ENCODE measurements at places on chromosomes 11 and 22.

DNA sequence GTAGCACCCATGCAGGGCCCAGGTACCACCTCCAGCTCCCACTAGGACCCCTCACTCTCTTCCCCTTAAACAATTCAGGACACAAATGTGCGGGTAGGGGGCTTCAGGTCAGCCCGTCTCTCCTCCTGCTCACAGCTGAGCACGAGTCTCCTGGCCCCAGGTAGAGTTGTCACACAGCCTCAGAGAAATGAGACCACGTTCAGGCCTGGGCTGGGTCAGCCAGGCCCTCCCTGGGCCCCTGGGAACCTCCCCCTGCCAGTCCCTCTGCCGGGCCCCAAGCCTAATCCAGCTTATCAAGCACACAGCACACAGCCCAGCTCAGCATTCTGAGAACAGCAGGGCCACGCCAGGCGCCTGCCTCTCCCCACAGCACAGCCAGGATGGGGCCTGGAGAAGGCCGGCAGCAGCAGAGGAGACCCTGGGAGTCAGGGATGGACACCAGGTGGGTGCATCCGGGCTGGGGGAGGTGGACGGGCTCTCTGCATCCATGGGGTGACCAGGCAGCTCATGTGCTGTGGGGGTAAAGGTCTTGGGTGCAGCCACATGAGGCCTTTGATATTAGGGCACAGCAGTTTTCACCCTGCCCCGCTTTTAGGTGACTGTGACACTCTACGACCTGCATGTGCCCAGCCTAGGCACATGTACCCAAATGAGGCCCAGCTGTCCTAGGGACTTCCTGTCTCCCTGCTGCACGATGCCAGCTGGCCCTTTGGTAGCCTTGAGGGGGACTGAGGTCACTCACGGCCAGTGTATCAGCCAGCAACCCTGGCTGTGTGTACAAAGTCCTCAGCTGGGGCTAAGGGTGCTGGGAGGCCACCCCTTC is 87.0 kb downstream of the MORC2 start:
- peak; percentile 88 for DNase-seq

DNA sequence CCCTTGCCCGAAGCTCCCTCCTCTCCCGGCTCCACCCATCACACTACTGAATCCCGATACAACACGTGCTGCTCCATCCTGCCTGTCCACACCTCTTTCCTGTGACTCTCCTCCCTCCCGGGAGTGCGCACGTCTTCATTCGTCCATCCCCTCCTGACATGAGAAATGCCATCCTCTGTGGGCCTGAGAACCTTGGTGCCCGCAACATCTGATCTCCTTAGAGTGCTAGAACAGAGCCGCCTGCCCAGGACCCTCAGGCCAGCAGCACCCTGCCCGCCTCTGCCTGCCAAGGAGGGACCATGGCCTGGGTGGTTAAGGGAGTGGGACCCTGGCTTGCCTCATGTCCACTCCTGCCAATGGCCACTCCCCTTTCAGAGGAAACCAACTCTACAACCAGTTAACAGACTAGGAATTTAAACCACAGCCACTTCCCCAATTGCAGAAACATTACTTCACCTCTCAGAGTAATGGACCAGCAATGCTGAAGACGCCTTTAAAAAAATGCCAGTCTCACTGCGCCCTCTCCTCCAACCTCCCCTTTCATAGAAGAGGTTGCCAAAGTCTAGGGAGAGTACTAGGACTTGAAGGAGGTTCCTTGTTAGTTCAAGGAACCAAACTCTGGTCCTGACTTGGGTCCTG is 466.3 kb downstream of the OPCML start:
- DNase-seq: no peak

GRCh38 chr22:19011075-19011474 is 75.0 kb upstream of the PRODH start:
- DNase-seq: no peak

- DNase-seq: no peak
These were observed 338.3 kb downstream of the TBC1D22A start for GRCh38 chr22:47100646-47101200.

DNA sequence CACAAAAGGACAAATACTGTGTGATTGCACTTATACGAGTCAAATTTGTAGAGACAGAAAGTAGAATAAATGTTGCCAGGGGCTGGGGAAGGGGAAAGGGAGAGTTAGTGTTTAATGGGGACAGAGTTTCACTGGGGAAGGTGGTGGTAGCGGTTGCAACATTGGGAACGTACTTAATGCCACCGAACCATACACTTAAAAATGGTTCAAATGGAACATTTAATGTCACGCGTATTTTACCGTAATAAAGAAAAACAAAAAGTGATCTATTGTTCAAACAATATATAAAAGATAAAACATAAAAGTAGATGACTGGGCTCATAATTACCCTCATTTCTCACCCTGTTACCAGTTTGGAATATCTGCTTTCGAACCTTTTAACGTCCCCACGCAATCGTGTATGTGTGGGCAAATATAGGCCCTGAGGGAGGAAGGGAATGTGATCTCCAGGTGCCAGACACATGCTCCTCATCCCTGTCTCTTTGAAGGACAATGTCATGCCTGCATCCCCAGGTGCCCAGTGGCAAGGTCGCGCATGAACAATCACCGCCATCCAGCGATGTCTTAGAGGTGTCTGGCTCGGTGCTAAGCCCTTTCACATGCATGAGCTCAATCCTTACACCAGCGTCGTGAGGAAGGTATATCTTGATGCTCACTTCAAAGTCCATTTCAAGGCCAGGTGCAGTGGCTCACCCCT is 35.3 kb downstream of the LIF start:
- DNase-seq: no peak

DNA sequence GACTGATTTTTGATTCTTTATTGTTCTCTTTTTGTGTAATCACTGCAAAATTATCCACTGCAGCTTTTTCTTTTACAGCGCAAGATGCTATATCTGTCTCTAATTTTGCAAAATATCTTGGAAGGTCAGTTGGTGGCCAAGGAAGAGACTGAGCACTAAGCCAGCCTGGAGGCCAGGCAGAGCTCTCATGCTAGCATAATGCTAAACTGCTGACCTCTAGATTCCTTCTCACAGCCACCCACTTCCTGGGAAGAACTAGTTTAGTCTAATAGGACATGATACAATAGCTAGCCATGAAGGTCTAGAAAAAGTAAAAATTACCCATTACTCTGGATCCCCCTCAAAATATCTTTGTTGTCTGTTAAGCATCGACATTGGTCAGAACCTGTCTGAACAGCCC is 227.2 kb upstream of the ARHGAP20 start:
- no peak for DNase-seq

DNA sequence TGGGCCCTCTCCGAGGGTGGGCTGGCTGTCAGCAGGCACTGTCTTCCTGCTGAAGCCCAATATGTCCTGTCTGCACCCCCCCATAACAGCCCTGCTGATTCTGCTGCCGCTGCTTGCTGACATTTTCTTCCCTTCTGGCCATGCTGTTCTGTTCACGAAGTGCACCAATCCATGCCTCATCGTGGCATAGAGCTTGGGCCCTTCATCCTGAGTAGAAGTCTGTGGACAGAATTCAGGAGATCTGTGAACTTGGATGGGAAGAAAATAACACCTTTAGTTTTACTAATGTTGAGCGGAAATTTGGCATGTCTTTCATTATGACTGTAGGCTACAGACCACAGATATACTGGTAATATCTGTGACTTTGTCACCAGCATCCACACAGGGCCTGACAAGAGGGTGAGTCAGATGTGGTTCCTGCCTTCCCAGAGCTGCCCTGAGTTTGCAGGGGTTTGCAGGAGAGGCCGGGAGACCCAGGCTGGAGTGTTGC is 14.1 kb upstream of the KIAA0930 start:
- no peak for DNase-seq
